PC-9 (cell line): ENCODE measurements at places on chromosomes 7 and 10.

- no peak for DNase-seq
These were observed 188.9 kb upstream of the KMT2E start for GRCh38 chr7:104825099-104825498.

DNA sequence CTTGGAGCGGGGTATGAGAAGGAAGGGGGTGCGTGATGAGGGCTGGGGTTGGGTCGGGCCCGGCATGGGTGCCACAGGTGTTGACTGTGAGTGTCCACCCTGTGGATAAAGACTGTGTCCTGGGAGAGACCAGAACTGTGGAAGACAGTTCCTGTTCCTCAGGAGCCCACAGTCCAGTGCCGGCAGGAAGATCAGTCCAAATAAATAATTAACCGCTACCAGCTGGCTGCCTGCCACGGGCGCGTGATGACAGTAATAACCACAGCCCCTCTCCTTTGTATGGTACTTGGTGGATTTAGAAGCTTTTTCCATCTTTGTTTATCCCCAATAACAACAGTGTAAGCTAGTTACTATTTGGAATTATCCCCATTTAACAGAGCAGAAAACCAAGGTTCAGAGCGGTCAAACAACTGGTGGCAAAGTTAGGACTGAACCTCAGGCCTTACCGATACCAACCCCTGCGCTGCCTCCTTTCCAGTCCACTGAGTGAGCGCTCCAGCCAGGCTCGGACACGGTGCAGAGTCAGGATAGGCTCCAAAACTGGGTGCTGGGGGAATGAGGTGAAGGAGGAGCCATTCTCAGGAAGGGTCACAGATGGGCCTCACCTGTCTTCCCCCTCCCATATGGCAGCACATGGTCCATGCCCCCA is 5.1 kb downstream of the ZMIZ1 start:
- DNase-seq: no peak

GRCh38 chr10:110138197-110138812 is 69.1 kb upstream of the MXI1 start:
- DNase-seq: no peak

GRCh38 chr7:5557920-5558401 is 134.3 kb upstream of the TNRC18 start:
- peak; percentile 62 for DNase-seq

DNA sequence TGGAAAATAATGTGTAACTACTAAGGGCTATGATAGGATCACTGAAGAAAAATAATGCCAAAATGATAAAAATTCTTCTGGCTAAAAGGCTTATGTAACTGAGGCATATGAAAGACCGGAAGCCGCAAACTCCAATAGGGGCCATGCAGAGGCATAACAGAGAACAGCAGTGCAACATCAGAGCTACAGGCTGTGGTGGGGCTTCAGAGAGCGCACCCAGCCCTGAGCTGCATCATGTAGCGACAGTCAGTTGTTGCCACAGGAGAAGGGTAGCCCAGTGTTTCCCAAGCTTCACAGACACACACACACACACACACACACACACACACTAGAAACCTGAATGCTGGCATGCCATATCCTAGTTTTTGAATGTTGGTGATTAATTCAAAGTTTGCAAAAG is 9.3 kb downstream of the LLCFC1 start:
- DNase-seq: no peak

GRCh38 chr7:6228361-6229229 is 43.8 kb downstream of the CYTH3 start:
- DNase-seq: no peak

GRCh38 chr10:28952523-28952922 is 275.2 kb downstream of the BAMBI start:
- DNase-seq: no peak

- peak; percentile 40 for DNase-seq
These were observed 33.9 kb downstream of the SGPL1 start for GRCh38 chr10:70849582-70850016.

DNA sequence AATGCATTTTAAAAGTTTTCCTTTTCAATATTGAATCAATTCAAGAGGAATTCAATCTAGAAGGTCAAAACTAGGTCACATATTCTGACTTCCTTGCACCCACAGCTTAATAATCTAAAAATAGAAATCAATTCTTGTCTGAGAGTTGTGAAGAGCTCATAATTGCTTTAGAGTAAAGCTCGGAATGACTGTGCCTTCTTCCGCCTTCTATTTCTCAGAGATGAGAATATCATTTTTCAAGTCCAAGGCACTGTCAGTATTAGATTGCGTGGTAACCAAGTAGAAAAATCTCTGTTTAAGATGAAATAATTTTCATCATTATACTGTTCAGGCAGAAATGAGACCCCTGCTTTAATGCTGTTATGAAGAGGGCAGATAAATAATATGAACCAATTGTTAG is 272.2 kb upstream of the NFE2L3 start:
- DNase-seq: no peak

- no peak for DNase-seq
These were observed 281.4 kb upstream of the NFE2L3 start for GRCh38 chr7:25870574-25870973.

- peak; percentile 24 for DNase-seq
These were observed 604 bp upstream of the SHTN1 start for GRCh38 chr10:117005527-117006055.

DNA sequence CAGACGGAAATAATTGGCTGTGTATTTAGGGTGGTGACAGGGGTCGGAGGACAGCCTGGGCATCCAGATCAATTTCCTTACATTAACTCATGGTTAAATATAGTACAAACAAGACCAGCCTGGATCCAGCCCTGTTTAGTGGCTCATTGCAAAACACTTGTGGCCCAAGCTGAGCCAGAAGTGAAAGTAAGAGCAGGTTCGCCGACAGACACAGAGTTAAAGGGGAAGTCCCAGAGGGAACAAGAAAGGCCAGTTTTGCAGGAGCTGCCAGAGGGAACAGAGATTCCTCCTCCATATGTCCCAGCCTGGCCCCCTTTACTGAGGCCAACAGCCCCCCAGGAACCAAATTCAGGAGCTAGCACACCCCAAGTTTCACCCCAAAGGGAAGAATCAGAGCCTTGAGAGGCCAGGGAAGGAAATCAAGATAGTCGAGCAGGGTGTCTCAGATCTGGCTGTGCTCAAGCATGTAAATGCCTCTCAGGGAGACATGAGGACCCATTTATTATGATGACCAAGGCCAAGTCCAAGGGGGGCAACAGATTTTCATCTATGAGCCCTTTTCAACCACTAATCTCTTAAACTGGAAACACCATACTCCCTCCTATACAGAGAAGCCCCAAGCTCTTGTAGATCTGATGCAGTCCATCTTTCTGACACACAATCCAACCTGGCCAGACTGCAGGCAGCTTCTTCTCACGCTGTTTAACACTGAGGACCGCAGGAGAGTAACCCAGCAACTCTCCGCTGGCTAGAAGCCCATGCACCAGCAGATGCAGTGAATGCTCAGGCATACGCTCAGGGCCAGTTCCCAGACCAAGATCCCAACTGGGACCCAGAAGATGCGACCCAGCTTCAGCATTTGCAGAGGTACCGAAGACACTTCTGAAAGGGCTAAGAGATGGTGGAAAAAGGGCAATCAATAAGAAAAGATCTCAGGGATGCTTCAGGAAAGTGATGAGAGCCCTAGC is 15.9 kb upstream of the ADCK2 start:
- peak; percentile 89 for DNase-seq

DNA sequence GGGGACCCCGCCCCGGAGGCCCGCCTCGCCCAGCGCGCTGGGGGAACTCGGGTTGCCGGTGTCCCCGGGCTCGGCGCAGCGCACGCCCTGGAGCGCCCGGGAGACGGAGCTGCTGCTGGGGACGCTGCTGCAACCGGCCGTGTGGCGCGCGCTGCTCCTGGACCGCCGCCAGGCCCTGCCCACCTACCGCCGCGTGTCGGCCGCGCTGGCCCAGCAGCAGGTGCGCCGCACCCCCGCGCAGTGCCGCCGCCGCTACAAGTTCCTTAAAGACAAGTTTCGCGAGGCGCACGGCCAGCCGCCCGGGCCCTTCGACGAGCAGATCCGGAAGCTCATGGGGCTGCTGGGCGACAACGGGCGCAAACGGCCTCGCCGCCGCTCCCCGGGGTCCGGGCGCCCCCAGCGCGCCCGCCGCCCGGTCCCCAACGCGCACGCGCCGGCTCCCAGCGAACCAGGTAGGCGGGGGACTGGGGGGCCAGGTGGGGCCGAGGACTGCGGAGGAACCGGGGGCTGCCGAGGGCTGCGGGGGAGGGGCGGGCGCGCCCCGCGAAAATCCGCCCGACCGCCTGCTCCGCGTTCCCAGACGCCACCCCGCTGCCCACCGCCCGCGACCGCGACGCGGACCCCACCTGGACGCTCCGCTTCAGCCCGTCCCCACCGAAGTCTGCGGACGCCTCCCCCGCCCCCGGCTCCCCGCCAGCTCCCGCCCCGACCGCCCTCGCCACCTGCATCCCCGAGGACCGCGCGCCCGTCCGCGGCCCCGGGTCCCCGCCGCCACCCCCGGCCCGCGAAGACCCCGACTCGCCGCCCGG is 574 bp downstream of the UTF1 start:
- no peak for DNase-seq

DNA sequence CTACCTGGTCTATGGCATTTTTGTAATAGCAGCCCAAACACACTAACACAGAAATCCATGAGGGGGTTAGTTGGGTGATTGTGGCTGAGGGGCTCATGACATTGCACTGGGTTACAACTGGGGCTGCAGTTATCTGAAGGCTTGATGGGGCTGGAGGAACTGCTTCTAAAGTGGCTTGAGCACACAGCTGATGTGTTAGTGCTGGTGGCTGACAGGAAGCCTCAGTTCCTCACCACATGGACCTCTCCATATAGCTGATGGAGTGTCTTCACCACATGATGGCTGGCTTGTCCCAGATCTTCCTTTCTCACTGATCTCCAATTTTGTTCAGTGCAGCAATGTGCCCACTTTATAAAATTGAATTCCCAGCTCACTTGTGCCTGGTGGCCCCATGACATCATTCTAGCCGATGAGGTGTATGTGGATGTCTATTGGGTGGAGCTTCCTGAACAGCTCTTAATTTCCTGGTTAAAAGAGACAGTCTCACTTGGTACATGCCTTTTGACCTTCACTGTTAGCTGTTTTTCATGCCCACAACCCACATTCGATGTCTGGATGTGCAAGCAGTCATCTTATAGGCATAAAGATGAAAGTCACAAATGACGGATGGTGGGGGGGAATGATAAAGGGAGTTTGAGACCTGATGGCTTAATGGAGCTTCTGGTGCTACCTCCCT is 166.9 kb upstream of the BMPER start:
- no peak for DNase-seq

DNA sequence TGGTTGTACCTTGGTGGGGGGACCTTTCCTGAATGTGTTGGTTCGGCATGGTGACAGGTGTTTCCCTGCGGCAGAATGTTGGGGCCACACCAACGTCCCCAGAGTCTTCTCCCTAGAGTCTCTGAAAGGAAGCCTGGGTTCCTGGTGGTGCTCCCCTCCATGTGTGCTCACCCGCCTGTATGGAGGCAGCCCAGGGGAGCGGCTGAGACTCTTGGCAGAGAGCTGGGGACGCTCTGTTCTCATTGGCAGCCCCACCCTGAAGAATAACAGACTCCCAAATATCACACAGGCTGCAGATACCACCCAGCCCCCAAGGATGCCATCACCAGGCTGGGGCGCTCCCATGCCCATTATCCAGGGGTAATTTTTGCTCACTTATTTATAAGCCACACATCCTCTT is 34.8 kb downstream of the CHST12 start:
- no peak for DNase-seq

- no peak for DNase-seq
These were observed 11.6 kb downstream of the GNG11 start for GRCh38 chr7:93933156-93933555.

GRCh38 chr7:69934144-69934903 is 336.0 kb downstream of the AUTS2 start:
- DNase-seq: no peak

DNA sequence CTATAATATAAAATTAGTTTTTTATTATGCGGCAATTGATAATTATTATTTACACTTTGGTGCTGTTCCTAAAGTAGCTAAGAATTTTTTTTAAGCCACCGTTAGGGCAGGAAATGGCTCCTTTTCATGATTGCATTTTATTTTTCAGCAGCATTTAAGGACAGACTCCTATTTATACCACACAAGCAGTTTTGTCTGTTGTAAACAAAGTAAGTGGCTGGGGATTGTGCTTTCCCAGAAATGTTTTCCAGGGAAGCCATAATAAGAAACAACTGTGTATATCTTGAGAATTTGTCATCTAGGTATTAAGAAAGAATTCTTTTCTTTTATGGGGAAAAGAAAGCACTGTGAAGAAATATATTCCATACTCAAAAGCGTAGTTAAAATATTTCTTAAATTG is 232.0 kb downstream of the VTI1A start:
- DNase-seq: no peak

- DNase-seq: no peak
These were observed 46.3 kb upstream of the GPAM start for GRCh38 chr10:112229901-112230300.

- no peak for DNase-seq
These were observed 100.5 kb downstream of the CXCL12 start for GRCh38 chr10:44284198-44285084.

DNA sequence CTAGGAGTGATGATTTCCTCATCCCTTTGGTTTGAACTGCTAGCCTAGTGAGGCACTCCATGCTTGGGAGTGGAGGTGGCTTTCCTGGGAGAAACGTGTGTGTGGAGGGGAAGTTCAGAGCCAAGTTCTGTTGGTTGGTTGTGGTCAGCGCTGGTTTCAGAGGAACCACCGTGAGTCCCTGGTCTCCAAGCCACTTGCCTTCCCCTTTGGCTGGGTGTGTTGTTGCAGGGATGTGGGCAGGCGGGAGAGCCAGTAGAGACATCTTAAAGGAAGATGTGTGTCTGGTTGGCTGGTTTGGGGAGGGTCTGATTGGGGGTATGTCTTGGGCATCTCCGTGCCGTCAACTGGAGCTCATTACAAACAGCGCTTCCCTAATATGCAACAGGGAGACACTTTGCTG is 130.8 kb upstream of the TCF7L2 start:
- no peak for DNase-seq

DNA sequence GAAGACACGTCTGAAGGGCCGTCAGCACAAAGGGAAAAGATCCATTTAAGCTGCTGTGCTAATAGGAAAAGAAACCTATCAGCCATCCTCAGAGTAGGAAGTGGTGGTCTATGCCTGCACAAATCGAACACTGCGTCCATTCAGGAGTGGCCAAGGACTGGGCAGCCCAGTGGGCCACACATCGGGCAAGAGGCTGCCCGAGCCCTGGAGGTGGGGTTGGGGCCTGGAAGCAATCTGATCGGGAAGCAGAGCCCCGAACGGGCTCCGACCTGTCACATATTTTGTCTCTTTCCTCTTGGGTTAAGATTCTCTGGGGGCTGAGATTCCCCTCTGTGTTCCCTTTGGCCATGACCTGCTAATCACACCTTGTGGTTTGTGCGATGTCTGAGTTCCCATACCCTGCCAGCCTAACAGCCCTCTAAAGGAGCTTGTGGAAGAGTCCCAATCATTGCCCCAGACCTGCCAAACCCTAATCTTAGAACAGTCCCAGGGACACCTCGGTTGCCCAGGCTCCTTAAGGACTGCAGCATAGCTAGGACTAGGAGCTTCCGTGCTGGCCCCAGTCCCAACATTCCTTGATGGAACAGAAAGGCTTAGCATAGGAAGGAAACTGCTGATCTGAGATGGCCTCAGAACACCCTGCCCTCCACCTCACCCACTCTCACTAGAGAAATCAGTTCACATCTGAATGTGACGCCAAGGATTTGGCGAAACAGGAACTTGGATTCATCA is 77.9 kb upstream of the SAMD8 start:
- no peak for DNase-seq
